ENCODE measurements at places on chromosomes 3 and 15.

DNA sequence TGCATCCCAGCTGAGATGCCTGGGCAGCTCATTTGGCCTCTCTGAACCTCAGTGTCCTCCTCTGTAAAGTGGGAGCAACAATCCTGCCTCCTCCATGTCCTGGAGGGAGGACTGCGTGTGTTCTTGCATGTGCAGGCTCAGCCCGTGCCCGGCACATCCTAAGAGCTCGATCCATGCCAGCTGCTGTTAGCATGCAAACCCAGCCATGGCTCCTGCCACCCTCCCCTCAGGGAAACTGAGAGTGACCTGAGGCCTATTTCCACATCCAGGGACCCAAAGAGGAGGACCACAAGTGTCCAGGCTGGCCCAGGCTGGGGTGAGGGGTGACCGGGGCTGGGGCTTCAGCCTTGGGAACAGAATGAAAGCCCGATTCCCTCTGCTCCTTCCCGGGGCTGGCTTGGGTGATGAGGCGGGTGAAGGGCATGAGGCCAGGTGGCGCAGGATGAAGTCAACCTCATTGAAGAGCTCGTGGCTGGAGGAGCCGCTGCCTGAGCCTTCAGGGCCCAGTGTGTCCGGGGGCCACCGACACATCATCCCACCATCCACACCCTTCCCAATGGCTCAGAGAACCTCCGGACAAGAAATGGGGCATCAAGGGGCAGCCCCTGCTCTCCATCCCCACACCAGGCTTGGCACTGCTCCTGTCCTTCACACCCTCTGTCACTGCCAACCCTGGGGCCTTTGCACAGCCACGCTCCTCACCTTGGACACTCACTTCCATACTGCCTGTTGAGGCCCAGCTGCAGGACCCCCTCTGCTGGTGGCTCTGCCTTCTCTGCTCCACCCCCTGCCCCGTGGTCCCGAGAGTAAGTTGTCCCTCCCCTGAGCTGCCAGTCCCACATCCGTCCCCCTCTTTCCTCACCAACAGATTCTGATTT is 42.5 kb downstream of the ADAMTS7 start:
- DNase-seq: no peak

- DNase-seq: peak; percentile 33
Observed at GRCh38 chr3:173395412-173396181, 1.9 kb upstream of the NLGN1 start.

DNA sequence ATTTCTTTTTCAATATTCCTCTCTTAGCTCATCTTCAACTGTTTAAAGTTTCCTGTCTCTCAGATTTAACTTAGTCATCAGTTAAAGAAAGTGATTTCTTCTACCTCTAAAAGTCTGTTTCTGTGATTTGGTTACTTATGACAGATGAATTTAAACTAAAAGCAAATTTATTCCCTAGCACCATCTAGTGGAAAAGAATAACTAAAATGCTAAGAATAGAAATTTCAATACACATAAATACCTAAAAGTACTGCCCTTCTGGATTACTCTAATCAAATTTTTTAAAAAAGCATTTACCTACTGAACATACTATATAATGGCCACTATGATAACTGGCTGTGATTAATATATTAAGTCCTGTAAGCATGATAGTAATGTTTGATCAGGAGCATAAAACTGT is 14.0 kb upstream of the ZCWPW2 start:
- no peak for DNase-seq

DNA sequence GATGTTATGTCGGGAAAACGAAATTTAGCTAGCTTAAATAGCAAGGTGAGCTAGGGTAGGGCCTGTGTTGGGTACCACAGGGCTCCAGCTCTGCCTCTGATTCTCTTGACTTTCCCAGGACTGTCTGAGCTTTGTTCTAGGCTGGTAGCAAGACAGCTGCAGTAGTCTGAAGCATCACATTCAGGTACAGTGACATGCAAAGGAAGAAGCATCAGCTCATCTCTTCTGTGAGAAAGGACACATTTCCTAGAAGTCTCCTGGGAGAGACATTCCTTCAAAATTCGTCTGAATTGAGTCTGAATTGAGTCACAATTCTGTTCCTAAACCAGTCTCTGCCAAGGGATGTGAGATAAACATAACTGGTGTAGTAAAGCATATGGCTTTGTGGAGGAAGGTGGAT is 8.5 kb upstream of the UBXN7 start:
- DNase-seq: no peak

DNA sequence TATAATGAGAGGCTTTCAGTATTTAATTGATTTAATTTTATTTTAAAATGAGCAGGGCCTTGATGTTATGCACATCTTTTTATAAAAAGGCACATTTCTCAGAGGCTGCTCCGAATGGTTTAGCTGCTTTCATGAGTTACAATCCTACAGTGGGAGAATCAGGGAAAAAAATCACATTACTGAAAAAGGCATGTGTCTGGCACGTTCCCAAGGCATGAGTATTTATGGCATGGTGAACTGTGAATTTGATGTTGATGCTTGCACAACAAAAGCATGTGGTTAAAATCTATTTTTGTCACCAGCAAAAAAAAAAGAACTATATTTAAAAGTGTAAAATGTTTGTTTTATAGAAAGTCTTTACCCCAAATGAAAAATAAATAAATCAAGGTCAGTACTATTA is 485.2 kb upstream of the ROBO2 start:
- DNase-seq: no peak

DNA sequence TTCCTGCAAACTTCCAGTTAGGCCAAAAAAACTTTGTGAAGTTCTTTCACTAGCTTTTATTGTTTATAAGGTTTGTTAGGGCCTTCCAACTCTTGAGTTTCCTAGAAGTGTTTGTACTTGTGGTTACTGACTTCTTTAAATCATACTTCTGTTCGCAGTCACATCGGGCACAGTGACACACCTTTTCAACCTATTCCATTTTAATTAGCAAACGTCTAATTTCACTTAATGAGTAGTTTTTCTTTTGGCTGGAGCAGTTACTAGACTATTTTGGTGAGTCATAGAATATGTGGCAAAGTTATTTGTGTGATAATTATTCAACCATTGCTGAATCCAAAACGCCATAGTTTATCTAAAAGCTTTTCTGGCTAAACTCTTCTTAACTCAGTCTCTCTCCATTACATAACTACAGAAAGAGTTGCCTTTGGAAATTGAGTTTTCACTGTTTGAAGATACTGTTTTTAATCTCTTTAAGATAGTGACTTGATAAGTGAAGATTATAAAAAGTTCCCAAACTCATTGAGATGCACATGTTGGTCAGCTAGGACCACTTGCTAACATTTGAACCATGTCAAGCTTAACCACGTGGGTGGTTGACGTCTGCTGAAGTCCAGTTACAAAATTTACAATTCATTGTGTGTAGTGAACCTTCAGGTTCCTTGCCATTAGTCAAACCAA is 21.5 kb downstream of the CNOT10 start:
- DNase-seq: no peak

GRCh38 chr3:117719316-117719926 is 1009.8 kb downstream of the TUSC7 start:
- no peak for DNase-seq

DNA sequence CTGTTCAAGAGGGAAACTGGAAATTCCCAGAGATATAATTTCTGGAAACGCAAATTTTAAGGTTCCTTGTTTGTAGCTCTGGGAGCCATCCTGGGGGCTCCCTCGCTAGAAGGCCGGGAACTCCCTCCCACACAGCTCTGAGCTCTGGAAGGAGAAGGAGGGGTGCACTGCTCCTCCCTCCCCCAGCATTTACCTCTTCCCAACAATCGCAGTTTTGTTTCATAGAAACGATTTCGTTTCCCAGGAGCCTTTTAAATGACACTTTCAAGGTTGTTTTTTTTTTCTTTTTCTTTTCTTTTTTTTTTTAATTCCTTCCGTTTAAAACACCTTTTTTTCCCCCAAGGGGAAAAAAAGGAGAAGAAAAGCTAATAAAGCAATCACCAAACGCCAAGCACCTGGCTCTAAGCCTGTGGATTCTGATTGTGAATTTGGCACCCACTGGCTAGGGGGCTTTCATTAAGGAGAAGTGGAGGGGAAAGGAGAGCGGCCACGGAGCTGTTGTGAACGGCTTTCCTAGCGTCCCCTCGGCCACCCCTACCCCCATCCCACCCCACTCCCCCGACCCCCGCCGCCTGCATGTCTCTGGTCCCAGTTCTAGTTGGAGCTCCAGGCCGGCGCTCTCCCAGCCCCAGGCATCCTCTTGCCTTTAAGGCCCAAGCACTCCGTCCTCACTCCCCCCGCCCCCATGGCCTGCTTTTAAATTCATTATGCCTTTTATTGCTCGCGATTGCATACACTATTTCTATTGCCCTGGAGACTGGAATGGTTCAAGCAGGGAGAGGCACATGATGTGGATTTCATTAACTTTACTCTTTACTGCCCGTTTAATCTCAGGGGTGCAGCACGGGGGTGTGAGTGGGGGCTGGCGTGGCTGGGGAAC is 13.6 kb upstream of the CCDC33 start:
- DNase-seq: no peak

DNA sequence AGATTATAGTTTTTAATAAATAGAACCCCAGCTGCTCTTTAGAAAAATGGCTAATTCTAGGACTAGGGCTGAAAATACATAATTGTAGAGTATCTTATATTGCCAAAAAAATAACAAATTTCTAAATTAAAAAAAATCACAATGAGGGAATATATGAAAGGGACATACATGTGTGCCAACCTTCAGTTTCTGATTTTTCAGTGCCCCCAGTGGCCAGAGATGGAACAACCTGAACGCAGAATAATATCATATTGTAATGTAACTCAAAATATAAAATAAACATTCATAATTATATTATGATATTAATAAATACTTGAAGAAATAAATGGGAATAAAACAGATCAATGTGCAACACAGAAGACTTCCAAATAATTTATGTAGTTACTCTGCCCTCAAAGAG is 460.5 kb downstream of the ZNF385D start:
- DNase-seq: no peak

GRCh38 chr3:40912461-40912860 is 286.8 kb upstream of the CTNNB1 start:
- no peak for DNase-seq

DNA sequence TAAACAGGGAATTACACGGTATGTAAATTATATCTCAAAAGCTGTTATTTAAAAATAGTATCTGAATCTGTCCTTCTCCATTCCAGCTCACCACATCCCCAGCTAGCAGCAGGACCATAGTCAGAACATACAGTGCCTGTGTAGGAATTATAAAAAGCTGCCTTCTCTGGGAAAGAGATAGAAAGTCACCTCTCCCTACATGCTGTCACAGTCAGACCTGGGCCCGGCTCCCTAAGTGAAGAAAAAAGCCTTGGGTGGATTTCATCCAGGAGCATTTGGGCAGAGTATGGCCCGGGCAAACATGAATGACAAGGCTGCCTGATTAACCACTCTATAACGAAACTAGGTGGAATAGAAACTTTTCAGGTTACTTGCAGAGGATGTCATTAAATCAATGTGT is 144.1 kb downstream of the CNTN3 start:
- no peak for DNase-seq

DNA sequence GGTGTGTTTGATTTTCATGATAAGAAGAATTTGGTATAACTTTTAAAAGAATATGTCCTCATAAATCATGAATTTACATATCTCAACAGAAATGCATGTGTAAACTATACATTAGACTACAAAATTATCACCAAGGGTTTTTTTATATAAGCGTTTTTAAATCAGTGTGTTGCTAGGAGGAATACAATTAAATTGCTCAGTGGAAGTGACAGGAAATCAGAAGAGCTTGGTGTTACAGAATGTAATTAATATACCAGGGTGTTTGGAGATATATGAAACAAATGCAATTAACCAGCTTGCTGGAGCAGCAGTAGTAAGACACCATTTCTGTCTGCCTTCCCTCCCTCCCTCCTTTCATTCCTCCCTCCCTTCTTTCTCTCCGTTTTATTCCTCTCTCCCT is 2.4 kb downstream of the ROBO2 start:
- no peak for DNase-seq

GRCh38 chr15:78950343-78950742 is 5.5 kb upstream of the CTSH start:
- no peak for DNase-seq

GRCh38 chr3:125479091-125479490 is 40.9 kb downstream of the SNX4 start:
- DNase-seq: no peak

DNA sequence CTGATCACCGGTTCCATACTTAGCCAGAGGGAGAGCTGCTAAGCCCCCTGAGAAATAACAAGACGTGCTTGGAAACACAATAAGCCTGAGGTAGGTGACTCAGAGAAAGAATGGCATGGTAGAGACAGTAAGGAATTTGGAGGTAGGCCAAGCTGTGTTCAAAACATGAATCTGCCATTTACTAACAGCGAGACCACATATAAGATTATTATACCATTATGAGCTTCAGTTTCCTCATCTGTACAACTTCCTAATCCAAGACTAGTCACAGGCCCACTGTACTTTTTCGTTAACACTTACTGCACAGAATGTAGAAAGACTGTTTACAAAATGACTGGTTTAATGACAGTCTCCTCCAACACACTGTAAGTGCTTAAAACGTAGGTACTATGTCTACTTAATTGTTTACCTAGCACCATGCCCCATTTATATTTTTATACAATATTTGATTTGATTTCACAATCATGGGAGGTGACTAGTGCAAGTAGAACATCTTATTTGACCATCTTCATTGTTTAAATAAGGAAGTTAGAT is 25.7 kb downstream of the ATOSA start:
- DNase-seq: no peak

DNA sequence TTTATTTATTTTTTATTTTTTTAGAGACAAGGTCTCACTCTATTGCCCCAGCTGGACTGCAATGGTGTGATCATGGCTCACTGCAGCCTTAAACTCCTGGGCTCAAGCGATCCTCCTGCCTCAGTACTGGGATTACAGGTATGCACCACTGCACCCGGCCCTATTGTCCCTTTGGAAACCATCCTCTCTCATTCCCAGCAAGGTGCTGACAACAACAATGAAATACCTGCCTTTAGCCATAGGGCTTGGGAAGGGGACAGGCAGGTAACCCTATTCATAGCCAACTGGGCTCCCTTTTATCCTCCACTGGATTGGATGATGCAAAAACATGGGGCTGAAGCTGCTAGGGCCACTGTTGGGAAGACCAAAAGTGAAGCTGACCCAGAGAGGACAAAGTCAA is 43.1 kb downstream of the SCAP start:
- DNase-seq: no peak

DNA sequence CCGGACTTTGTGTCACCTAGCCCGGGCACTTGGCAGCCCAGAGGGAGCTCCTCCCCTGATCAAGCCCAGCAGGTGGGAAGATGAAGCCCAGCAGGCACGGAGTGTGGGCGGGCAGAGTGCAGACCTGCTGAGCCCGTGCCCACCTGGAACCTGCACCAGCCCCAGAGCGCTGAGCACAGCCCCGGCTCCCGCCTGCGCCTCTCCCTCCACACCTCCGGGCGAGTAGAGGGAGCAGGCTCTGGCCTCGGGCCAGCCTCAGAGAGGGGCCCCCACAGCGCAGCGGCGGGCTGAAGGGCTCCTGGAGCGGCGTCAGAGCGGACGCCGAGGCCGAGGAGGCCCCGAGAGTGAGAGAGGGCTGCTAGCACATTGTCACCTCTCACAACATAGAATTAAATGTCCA is 257.7 kb downstream of the VGLL3 start:
- DNase-seq: no peak
